ENCODE measurements at places on chromosomes 5 and 9.

DNA sequence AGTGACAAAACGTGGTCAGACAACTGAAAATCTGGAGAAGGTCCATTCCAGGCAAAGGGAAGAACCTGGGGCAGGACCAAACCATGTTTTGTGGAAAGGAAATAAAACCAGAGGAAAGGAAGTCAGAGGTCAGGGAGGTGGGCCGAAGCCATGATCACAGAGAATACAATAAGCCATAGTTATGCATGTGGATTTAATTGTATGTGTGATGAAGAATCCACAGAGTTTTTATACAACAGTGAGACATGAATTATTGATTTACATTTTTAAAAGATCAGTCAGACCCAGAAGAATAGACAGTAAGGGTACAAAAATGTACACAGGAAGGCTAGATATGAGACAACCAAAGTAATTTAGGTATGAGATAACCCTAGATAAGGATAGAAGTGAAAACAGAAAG is 20.8 kb downstream of the TTC33 start:
- DNase-seq = no peak

DNA sequence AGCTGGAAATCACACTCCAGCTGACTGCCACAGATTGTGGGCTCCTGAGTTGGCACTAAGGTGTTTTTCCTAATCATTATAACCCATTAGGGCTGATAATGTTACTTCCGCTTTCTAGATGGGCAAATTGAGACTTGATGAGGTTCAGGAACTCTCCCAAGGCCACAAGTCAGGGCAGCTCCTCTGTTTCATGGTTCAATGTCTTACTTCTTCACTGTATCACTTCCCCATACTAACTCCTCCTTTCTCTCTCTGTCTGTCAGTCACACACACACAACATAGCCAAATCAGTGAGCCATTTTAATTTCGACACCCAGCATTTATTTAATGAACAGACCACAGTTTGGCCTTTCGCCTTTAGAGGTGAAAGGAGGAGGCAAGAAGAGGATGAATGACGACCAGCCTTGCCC is 17.8 kb upstream of the TRAF1 start:
- DNase-seq = no peak

- no peak for DNase-seq
Measured at GRCh38 chr5:154242442-154242841, 51.9 kb downstream of the GALNT10 start.

GRCh38 chr9:76403352-76403751 is 9.1 kb upstream of the RFK start:
- DNase-seq = peak; percentile 34

GRCh38 chr5:76583163-76584047 is 39.8 kb downstream of the F2RL2 start:
- DNase-seq = no peak

GRCh38 chr9:129761901-129762369 is 9.1 kb upstream of the PTGES start:
- no peak for DNase-seq

- DNase-seq = no peak
Measured at GRCh38 chr9:94110821-94111252, 26.6 kb downstream of the PTPDC1 start.

DNA sequence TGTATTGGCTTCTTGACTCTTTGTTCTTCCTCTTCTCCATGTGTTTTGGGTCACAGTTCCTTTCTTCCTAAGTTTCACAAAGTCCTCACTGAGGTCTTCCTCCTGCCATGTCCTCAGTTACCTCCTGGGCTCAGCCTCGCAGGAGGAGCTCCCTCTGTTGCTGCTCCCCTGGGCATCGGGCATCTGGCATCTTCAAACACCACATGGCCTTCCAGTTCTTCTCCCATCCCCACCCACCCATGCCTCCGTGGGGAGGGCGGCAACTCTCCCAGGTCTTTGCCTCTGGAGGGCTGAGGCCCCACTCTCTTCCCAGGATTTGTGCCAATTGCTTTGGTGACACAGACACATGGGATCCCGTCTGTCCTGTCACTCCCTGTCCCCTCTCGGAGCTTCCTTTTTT is 22.8 kb downstream of the MRPL36 start:
- DNase-seq = no peak

All from stimulated activated CD4-positive, alpha-beta T cell treated with anti-CD3 and anti-CD28 coated beads, Interleukin-4, amount 100 ng/mL, for 24 hours (primary cell).